ENCODE measurements at places on chromosomes 11 and 22.

DNA sequence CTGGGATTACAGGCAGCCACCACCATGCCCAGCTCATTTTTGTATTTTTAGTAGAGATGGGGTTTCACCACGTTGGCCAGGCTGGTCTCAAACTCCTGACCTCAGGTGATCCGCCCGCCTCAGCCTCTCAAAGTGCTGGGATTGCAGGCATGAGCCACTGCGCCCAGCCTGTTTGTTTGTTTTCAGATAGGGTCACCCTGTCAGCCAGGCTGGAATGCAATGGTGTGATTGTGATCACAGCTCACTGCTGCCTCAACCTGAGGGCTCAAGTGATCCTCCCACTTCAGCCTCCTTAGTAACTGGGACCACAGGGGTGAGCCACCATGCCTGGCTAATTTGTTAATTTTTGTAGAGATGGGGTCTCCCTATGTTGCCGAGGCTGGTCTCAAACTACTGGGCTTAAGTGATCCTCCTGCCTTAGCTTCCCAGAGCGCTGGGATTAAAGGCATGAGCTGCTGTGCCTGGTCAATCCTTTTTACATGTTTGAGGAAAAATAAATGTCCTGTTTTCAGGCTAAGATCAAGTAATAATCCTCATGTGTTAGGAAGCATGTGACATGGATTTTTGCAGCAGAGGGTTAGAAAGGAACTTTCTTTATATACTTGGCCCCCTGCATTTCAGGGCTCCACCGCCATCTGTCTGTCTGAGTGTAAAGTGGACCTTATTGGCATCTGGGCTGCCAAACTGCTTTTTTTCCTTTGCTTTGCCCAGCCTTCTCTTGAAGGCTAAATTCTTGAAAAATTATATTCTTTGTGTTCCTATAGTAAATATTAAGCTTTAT, 4.8 kb upstream of the SLC3A2 start:
- DNase-seq, result no peak
- H3K27me3 ChIP-seq, result peaks cover 3% of the 10 kb centered on the region
- no peak overlapping the region for H3K4me3 ChIP-seq
- peaks cover 17% of the 10 kb centered on the region for H3K4me1 ChIP-seq
- H3K36me3 ChIP-seq, result peaks cover 19% of the 10 kb centered on the region

- H3K36me3 ChIP-seq, result no peaks in the 10 kb centered on the region
- no peak overlapping the region for H3K4me3 ChIP-seq
- no peak overlapping the region for H3K27ac ChIP-seq
- no peaks in the 10 kb centered on the region for H3K27me3 ChIP-seq
These were observed 388.0 kb downstream of the DYNC2H1 start for GRCh38 chr11:103497268-103497667.

DNA sequence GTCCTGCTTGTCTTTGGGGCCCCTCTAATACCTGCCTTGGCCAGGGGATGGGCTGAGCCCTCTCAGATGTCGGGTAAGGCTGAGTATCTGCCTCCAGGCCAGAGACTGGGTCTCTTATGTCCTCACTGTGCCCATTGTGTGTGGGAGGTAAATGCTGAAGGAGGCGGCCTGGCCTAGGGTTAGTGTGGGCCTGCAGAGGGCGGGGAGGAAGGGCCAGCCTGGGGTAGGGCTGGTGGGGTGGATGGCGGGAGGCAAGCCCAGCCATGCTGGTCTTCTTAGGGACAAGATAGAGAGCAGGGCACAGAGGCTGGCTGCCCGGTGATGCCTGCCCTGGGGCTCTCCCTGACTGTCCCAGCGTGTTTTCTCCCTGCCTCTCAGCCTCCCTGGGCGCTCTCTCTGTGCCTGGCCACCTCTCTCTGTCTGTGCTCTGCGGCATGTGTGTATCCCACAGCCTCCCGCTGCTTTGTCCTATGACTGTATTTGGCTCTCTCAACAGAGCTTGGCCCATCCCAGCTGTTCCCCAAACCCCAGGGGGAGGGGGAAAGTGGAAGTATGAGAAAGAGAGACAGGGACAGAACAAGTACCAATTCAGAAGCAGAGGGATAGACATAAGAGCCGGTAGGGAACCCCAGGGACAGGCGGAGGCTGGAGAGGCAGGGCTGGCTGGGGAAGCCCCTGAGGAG, 57.0 kb downstream of the PDE2A start:
- H3K4me1 ChIP-seq, result peaks cover 45% of the 10 kb centered on the region
- DNase-seq, result no peak
- no peak overlapping the region for H3K27ac ChIP-seq
- no peak overlapping the region for H3K4me3 ChIP-seq

DNA sequence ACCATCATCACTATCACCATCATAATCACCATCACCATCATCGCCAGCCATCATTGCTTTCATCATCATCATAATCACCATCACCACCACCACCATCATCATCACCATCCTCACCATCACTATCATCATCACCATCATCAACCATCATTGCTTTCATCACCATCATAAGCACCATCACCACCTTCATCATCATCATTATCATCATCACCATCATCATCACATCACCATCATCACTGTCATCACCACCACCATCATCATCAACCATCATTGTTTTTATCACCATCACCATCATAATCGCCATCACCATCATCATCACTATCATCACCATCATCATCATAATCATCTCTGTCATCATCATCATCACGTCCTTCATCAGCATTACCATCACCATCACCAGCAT, 9.3 kb upstream of the OSBPL5 start:
- H3K27ac ChIP-seq, result no peak overlapping the region
- H3K36me3 ChIP-seq, result no peaks in the 10 kb centered on the region
- no peak for DNase-seq
- H3K4me1 ChIP-seq, result peaks cover 4% of the 10 kb centered on the region
- H3K27me3 ChIP-seq, result peaks cover 40% of the 10 kb centered on the region
- H3K4me3 ChIP-seq, result no peak overlapping the region

DNA sequence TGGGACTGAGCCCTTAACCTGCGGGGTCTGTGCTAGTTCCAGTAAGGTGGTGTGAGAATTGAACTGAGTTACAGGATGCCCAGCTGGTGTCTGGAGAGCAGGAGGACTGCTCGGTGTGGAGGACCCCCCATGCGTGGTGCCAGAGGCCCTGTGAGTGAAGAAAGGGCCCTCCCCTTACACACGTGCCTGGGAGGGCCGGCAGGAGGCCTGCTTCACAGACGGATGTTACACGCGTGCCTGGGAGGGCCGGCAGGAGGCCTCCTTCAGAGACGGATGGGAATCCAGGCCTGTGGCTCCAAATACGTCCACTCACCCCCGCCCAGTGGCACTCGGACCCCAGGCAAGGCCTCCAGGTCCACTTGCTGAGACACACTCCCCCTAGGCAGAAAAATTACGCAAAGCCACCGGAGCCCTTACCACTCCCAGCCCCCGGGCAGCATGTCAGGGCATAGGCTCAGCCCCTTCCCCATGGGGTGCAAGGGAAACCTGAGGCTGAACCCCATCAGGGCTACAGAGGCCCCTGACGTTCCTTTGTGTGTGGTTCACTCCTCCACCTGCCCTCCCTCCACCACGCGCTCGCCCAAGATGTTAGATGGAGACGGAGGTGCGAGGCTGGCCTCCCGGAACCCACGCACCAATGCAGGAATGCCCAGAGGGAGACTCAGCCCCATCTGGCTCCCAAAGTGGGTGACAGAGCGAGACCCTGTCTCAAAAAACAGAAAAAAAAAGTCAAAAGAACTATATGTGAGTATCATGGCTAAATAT, 227.8 kb downstream of the BRD1 start:
- H3K27me3 ChIP-seq, result no peaks in the 10 kb centered on the region
- H3K27ac ChIP-seq, result no peak overlapping the region

DNA sequence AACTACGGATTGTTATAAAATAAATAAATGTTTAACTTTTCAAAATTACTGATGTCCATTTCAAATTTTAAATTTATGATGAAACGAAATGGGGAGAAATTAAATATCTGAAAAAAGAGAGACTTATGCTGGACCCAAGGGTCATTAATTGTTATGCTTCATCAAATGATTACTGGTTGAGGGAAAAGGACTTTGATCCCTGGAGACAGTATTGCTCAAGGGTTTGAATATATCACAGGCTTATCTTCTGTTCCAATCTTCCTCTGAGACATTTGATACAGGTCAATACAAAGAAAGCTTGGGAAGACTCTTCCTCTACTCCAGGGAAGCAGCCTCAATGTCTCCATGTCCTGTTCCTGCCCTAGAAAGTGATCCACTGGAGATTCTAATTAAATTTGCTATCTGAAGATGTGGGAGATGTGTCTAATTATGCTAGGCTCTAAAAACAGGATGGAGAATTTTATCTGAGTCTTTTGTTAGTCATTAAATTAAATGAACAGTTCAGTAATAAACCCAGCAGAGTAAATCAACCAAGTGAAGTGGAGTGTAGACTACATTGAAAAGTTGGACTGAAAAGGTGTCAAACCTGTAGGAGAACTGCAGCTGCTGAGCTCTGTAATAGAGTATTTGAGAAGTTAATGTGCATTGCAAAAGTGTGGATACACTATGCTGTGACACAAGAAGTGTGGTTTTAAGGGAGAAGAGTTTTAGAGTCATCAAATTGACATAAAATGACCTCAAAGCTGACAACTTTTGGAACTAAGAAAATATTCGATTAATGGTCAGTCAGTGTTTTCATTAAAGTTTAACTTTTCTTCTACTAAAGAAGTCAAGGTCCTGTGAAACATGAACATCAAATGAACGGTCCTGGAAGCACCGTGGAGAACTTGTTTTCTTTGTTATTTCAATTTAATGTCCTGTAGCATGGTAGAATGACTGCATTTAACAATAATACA, 623.7 kb upstream of the CCDC90B start:
- H3K27ac ChIP-seq, result no peak overlapping the region
- DNase-seq, result no peak
- H3K4me3 ChIP-seq, result no peak overlapping the region
- H3K27me3 ChIP-seq, result no peaks in the 10 kb centered on the region
- no peaks in the 10 kb centered on the region for H3K4me1 ChIP-seq

DNA sequence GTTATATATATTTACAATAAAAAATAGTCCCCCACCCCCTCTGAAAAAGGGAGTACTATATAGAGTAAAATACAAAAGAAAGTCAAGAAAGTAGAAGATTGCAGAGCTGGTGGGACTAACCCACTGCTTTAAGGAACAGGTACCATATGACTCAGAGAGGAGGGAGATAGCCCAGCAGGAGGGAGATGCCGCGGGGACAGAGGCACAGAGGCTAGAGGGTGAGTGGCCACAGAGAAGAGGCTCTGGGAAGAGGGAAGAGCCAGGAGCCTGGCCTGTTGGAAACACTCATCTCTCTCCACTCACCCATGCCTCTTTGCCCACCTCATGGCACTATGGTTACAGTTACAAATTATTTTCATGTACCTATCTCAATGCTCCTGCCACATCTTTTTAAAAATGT, 53.6 kb upstream of the LYVE1 start:
- no peaks in the 10 kb centered on the region for H3K36me3 ChIP-seq
- peaks cover 8% of the 10 kb centered on the region for H3K27me3 ChIP-seq
- no peak for DNase-seq
- peaks cover 20% of the 10 kb centered on the region for H3K4me1 ChIP-seq

DNA sequence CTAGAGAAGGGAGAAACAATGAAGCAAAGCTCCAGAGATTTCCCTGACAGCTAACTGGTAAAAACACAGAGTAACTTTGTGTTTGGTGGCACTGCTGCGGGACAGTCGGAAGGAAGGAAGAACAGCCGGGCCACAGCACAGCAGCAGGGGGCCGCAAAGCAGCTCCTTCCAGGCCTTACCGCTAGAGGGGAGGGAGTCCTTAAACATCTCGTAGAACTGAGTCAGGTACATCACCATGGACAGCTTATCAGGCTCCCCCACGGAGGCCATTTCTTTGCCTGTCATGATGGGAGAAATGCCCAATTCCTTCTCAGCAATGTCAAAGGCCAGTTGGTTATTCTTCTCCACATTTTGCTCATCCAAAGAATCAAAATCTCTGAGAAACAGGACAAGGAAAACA, 114.6 kb upstream of the BID start:
- H3K4me3 ChIP-seq, result no peak overlapping the region
- no peak overlapping the region for H3K27ac ChIP-seq
- no peaks in the 10 kb centered on the region for H3K4me1 ChIP-seq
- no peak for DNase-seq
- peaks cover 2% of the 10 kb centered on the region for H3K36me3 ChIP-seq
- H3K27me3 ChIP-seq, result no peaks in the 10 kb centered on the region

DNA sequence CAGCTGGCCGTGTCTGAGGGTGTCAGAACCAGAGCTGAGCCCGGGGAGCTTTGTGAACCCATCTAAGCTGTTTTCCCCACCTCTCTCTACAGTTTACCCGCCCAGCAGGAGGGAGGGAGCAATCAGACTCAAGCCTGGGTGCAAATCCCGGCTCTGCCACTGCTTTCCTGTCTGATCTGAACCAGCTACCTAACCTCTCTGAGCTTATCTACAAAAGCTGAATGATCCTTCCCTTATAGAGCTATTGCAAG, 252 bp downstream of the APOL2 start:
- DNase-seq, result peak; percentile 37
- peaks cover 11% of the 10 kb centered on the region for H3K27me3 ChIP-seq
- H3K4me1 ChIP-seq, result peaks cover 55% of the 10 kb centered on the region
- H3K36me3 ChIP-seq, result peaks cover 50% of the 10 kb centered on the region
- peak overlapping the region; percentile 98 for H3K27ac ChIP-seq

DNA sequence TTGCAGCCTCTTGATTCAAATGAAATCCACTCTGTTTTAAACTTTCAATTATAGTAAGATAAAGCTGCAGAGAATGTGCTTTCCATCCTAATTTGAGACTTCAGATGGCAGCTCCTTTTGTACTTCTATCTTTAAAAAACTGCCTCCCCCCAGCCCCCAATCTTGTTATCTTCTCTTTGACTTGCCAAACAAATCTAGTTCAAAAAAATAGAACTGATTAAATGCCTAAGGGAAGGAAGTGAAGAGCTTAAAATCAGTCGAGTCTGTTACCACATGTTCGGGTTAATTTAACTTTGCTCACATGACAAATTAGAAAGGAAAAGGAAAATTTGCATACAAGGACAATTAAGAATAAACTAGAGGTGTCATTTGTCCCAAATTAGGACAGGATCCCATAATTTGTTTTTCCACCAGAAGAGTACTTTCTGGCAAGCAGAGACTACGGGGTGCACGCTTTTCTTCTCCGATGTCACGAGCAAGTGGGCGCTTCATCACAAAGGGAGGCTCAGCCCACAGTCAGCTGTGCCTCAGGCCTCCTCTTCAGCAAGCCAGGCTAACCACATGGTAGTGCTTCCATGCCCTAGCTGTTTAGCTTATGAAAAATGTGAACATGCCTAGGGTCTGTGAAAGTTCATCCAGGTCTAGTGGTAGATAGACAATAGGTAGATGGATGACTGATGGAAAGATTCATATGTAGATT, 69.0 kb upstream of the LDLRAD3 start:
- no peaks in the 10 kb centered on the region for H3K36me3 ChIP-seq
- no peak overlapping the region for H3K4me3 ChIP-seq
- peaks cover 5% of the 10 kb centered on the region for H3K27me3 ChIP-seq
- H3K4me1 ChIP-seq, result no peaks in the 10 kb centered on the region
- H3K27ac ChIP-seq, result no peak overlapping the region

GRCh38 chr22:24763872-24764485, 10.5 kb downstream of the PIWIL3 start:
- no peak overlapping the region for H3K27ac ChIP-seq
- H3K27me3 ChIP-seq, result peaks cover 23% of the 10 kb centered on the region
- H3K4me1 ChIP-seq, result no peaks in the 10 kb centered on the region
- no peak overlapping the region for H3K4me3 ChIP-seq
- DNase-seq, result no peak
- H3K36me3 ChIP-seq, result no peaks in the 10 kb centered on the region

- H3K4me1 ChIP-seq, result peaks cover 5% of the 10 kb centered on the region
- H3K4me3 ChIP-seq, result no peak overlapping the region
These were observed 25.1 kb upstream of the FXYD6 start for GRCh38 chr11:117901601-117902000.

- no peak overlapping the region for H3K27ac ChIP-seq
- H3K27me3 ChIP-seq, result peaks cover 7% of the 10 kb centered on the region
- H3K36me3 ChIP-seq, result no peaks in the 10 kb centered on the region
- H3K4me3 ChIP-seq, result no peak overlapping the region
These were observed 319.7 kb downstream of the DDX10 start for GRCh38 chr11:108984523-108984922.

All from activated naive CD4-positive, alpha-beta T cell treated with anti-CD3 and anti-CD28 coated beads, Interleukin-2, amount 10 ng/mL, durations not matched to agents 7 days and 5 days (primary cell).